ENCODE measurements at places on chromosomes 1 and 21.

DNA sequence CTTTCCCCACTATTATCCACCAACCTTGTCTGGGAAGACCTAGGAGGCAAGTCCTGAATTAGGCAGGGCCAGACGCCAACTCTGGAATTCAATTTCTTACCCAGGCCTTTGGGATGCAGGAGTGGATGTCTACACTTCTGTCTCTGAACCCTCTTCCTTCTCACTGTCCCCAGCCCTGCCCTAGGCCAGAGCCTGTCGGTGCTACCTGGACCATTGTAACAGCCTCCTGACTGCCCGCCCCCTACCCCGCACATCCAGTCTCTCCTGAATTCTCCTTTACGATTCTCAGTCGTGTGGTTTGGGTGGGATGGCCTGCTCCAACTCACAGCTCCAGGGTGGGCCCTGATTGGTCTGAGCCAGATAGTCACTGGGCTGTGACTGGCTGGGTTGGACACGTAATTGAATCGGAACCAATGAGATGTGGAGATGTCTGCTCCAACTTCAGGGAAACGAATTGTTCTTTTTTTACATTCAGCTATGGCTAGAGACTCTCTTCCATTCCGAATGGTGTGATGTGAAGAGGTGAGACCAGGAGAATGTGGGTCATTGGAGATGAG is 304.6 kb downstream of the PTPRU start:
- no peak for DNase-seq

GRCh38 chr1:217274927-217275654 is 355.8 kb downstream of the GPATCH2 start:
- DNase-seq: peak; percentile 20

DNA sequence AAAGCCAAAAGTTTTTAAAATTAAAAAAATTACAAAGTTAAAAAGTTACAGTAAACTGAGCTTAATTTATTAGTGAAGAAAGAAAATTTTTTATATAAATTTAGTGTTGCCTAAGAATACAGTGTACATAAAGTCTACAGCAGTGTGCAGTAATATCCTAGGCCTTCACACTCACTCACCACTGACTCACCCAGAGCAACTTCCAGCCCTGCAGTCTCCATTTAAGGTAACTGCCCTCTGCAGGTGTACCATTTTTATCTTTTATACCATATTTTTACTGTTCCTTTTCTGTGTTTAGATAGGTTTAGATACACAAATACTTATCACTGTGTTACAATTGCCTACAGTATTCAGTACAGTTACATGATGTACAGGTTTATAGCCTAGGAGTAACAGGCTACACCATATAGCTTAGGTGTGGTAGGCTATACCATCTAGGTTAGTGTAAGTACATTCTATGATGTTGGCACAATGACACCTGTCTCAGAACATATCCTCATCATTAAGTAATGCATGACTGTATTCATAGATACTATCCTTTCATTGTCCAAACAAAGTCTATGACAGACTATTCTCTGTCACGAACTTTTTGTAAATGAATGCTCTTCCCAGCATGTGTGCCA is 78.6 kb upstream of the PBX1 start:
- no peak for DNase-seq

DNA sequence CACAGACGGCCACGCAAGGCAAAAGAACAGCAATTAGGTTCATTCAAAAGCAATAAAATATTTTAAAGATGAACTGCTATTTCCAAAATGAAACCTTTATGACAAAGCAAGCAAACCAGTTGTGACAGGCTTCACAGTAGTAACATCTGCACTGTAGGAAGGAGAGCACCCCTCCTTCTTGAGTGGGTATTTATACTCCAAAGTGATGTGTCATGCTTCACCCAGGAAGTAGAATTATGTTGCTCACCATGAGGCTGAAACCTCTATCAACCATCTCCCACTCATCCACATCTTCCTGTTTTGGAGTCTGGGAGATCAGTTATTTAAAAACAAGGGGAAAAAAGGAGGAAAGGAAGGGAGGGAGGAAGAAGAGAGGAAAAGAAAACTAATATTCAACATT is 885 bp downstream of the OR2T10 start:
- no peak for DNase-seq

- no peak for DNase-seq
Observed at GRCh38 chr1:51088474-51088873, 13.6 kb upstream of the C1orf185 start.

GRCh38 chr1:114130846-114131525 is 22.7 kb downstream of the SYT6 start:
- no peak for DNase-seq

DNA sequence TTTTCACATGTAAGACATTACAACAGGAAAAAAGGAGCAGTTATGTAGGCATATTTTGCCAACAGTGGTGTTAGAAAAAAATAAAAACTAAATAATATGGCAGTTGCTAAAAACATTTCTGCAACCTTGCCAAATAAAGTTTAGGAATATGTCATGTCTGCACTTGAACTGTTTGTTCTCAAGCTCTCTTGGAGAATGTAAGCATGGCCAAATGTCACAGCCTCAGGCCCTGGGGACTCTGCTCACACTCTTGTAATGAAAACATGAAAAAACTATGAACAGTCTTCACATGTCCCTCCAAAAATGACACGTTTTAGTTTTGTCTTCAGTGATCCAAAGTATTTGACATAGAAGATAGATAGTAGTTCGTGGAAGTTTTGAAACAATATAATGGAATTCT is 753.3 kb downstream of the LTN1 start:
- no peak for DNase-seq

DNA sequence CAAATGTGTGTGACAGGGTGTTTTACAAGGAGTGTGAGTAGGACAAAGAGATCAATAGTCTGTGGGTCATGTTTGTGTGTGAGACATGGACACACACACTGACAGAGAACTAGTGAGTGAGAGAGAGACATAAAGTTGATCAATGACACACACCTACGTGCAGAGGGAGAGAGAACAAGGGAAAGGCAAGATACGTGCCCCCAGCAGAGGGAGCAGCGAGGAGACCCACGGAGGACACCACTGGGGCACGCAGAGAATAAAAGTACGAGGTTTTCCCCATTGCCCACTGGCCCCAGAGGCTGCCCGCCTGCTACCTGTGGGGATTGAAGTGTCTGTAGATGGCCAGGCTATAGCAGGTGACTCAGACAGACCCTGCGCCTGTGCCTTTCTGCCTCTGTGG is 130.2 kb upstream of the CSF3R start:
- DNase-seq: no peak

DNA sequence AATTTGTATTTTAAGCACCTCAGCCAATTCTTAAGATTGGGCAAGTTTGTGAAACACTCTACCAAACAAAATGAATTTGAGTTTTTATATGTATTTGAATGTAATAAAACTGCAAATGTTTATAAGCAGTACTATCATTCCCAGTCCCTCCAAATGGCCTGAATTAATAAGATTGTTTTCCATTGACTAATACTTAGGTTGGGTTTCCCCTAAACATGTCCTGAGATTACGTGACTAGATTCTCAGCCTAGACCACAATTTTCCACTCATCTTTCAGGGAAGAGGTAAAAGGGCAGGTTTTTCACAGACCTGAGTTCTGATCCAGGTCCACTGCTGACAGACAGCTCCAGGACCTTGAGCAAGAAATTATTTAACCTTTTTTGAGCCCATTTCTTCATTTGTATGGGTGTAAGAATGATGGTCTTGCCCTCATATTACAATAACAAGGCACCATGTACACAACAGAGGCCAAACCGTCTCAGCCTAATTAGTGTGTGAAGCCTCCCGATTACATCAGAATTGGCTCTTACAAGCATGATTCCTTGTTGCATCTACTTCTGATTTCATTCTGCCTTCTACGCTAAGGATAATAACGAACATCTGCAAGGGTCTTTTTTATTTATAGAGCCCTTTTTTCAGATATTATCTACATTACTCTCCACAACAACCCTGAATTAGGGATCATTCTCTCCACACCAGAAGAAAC is 51.2 kb downstream of the BEND5 start:
- DNase-seq: no peak

DNA sequence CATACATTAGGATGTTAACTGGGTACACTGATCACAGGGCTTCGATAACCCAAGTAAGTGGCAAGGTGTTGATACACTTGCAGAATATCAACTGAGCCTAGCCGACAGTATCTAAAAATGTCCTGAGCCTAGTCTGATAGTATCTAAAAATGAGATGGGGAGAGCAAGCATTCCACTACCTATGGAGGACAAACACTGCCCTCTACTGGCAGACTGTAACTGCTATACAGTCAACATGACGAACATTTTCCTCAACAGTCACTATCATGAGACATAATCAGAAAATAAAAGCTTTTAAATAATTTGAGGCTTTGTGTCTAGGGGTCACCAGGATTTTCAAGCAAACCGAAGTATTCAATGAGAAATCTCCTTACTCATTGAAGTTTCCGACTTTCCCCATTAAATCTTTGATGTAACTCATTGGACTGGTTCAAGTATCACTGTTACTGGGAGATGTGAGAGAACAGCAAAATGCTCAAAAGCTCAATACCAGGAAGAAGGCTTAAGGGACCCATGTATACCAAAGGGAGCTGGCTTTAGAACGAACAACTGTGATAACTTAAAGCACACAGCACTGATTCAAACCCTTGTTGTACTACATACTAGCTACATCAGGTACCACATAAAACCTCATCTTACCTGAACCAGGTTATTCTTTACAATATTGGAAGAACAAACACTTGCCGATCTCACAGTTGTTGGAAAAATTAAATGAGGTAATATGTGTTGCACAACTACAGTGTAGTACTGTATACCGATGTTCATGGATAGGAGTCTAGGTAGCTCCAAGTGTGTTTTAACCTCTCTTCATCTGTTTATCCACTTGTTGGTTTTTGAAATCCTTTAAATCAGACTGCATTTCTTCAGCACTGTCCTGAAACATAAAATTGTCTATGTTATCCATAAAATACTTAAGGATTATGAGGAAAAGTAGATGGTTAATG is 31.1 kb upstream of the SLC45A3 start:
- DNase-seq: peak; percentile 61

GRCh38 chr1:248821641-248822040 is 4.1 kb downstream of the SH3BP5L start:
- DNase-seq: no peak

GRCh38 chr21:33249331-33250002 is 16.7 kb upstream of the IL10RB start:
- DNase-seq: no peak

DNA sequence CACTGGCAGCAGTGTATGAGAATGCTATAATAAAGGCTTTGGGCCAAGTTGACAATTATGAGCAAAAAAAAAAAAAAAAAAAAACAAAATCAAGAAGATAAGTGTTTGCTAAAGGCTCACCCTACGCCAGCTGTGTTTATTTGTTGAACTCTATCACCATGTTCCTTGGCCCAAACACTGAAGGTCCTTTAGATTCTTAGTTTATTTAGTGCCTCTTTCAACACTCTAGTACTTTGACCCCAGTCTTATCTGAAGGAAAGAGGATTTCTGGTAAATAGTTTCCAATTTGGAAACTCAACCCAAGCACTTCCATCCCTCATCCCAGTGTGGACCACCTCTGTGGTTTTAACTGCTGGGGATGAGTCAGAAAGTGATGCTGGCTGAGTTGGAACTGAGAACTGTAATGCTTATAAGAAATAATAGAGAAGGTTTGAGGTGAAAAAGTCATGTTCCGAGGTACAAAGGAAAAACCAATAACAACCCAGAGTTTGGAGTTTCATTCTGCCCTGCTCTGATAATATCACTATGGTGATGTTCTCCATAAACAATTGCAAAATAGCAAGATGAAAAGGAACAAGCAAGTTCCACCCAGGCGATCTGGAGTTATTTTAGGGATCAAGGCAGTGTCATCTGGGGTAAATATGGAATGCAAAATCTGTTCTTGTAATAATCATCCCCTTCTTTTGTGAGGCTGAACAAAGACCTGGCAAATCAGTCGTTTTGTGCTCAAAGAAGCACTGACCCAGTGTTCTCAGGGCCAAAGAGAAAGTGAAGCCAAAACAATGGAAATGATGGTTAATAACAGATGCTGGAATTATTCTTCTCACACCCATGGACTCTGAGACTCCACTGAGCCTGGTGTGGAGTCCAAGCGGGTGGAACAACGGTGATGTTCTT is 19.7 kb upstream of the CAPZB start:
- peak; percentile 92 for DNase-seq

DNA sequence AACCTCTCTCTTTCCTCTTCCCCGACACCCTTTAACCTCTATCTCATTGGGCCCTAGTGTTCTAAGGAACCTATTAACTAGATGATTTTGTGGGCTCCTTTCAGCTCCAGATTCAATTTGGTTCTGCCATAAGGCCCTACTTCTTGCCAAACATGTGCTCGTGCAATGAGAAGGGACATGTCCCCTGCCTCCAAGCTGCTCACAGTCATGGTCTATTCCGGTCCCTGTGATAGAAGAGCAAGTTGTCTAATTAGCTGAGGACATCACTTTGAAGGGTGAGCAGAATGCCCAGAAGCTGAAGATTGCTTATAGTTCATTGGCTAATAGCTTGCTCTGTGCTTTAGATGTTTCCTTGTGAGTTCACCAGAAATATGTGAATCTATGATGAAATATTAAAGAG is 76.2 kb downstream of the ZNF648 start:
- no peak for DNase-seq

- no peak for DNase-seq
Observed at GRCh38 chr1:11799896-11800295, 5.9 kb downstream of the MTHFR start.

- no peak for DNase-seq
Observed at GRCh38 chr1:159900086-159900680, at the start of gene CFAP45. Gene CFAP45 (minus strand): TSS chr1:159900165. CDS start chr1:159900098, 67 bp downstream.

GRCh38 chr1:32972814-32973428 is 8.3 kb upstream of the RNF19B start:
- DNase-seq: no peak

DNA sequence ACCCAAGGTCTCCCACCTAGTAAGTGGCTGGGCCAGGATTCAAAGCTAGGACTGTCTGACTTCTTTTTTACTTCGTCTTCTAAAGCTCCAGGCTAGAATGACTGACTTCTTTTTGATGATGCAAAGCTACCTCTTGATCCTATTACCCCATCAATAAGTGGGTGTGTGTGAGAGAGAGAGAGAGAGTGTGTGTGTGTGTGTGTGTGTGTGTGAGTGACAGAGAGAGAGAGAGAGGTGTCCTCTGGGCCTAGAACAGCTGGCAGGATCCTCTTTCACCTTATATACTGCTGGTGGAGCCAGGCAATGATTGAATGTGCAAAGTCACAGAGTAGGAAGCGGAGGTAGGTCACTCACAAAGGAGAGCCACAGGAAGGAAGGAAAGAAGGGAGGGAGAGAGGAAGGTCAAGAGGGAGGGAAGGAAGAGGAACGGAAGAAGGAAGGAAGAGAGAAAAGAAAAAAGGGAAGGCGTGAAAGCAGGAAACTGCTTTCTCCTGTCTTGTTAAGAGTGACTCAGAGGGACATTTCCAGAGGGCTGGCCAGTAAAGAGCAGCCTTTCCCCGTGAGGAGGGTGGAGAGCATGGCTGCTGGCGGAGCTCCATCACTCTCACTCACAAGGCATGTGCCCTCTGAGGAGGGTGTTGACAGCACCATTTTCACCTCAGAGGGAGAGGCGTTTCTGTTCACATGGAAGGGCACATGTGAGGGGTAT is 68.9 kb downstream of the CDC7 start:
- DNase-seq: no peak

DNA sequence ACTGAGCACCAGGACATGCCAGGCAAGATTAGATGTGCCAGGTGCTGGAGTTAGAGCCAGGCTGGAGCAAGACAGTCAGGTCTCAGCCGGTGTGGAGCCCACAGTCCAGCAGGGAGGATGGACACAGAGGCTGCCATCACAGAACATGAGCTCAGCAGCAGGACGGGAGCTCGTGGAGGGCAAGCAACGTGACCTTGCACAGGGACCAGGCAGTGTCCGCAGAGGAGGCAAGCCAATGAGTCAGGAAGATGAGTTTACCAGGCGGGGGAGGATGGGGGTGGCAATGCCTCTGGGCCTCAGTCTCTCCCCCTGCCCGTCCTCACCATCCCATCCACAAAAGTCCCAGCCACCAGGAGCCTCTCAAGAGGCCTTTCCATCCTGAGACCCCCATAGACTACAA is 20.7 kb upstream of the ZC3H12A start:
- no peak for DNase-seq
